Renal cortical epithelial cell (primary cell): ENCODE measurements at places on chromosomes 3 and 15. TPM values are rescaled to one million over a fixed set of nuclear protein-coding genes. Genes with fewer than 3 reads are reported as not detected.

The GRM7 gene
- not detected in 2 replicates for total RNA-seq

The CPEB1 gene
- 0.20 and 0.35 TPM in 2 replicates for total RNA-seq

The KLHL40 gene
- not detected in 2 replicates for total RNA-seq

The EXOG gene
- total RNA-seq, result 6.9 and 11.4 TPM in 2 replicates

The LMAN1L gene
- not detected in 2 replicates for total RNA-seq

The CATSPER2 gene
- 0.52 and 0.60 TPM in 2 replicates for total RNA-seq

The PLAAT1 gene
- 0.20 and 0.69 TPM in 2 replicates for total RNA-seq

GRCh38 chr15:90481023-90481422 lies 48.7 kb upstream of the CRTC3 start:
- DNase-seq, result peak; percentile 14

GRCh38 chr3:106629215-106629832 lies 747.9 kb upstream of the CCDC54 start:
- DNase-seq, result no peak

DNA sequence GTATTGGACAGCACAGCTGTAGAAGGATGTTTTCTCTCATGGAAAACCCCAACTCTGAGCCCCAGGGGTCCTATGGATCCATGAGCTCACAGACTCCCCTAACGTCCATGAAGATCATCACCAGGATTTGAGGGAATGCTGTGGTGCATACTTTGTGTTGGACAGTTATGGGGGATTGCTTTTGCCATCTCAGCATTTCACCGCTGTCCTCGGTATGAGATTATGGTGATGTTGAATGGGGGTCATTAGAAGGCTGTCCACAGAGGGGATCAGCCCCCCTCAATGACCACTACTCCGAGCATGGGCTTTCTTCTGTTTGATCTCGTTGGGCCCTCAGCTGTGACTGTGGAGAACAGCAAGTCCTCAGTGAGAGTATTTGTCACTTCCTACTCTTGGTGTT lies 255.2 kb upstream of the CTDSPL start:
- no peak for DNase-seq

DNA sequence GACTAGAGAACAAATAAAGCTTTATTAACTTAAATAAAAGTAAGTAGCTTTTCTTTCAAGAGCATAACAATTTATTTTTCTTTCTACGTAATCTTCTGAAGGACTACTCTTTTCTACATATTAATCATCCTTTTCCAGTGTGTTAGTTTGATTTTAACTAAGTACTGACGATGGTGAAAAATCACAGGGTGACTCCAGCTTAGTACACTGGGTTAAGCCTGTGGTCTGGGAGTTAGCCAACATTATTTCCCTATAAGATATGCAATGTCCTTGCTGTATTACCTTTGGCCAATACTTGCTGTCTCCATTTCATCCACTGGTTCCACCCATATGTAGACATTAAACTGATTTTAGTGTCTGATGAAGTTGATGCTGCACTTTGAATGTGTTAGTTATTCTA lies 508.6 kb upstream of the SUCLG2 start:
- peak; percentile 42 for DNase-seq

DNA sequence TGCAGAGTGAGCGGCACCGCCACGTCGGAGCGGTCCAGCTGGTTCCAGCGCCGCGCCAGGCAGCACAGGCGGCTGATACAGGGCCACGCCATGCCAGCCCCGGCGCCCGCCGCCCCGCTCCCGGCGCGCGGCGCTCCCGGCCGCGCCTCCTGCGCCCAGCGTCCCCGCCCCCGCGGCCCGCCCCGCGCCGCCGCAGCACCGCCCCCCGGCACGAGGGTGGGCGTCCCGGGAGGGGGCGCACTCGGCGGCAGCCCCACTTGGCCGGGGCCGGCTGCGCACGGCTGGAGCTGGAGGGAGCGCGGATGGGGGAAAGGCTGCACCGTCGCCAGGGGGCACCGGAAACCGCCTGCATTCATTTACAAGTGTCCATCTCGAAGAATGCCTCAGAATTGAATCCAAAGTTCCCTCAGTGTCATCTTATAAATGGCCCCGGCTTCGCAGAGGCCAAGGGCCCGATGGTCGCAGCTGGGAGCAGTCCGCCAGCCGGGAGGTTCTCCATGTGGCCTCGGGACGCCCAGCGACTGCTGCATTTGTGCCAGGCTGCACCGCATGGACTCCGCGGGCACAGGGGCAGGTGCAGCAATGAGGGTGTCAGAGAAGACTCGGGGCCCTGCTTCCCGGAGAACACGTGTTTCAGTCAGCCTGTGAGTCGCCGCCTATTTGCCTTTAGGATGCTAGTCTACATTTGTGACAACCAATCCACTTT lies at the start of gene MAP6D1:
MAP6D1 (minus strand) TSS at position 122 of the 706 bp plus-strand sequence; CDS start at position 92, 30 bp downstream.
- DNase-seq, result peak; percentile 21

DNA sequence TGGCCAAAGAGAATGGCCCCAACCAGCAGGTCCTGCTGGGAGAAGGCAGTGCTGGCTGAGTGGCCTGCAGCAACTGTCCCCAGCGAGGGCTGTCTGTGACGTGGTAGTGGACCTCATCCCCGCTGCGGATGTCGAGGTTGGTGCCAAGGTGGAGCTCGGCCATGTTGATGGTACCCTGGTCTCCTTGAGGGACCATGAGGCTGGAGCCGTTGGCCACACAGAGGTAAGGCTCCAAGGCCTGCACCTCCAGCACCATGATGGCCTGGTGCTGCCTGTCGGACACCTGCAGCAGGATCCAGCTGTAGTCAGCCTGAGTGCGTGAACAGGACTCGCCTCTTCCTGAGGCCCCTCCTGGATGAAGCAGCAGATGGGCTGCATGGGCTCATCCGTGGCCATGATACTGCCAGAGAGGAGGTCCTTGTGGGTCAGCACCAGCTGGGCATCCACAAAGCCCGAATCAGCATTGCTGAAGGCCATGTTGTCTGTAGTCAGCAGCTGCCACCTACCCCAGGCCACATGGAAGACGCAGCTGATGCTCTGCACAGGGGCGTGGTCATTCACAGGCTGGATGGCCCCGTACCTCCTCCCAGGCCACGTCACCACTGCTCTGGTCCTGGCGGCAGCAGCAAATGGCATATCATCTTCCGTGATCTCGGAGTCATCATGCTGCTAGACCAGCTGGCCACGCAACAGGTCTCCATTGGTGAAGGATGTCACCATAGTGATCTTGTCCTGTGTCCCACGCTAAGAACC lies 167.5 kb downstream of the GOLGA6L4 start:
- DNase-seq, result no peak

DNA sequence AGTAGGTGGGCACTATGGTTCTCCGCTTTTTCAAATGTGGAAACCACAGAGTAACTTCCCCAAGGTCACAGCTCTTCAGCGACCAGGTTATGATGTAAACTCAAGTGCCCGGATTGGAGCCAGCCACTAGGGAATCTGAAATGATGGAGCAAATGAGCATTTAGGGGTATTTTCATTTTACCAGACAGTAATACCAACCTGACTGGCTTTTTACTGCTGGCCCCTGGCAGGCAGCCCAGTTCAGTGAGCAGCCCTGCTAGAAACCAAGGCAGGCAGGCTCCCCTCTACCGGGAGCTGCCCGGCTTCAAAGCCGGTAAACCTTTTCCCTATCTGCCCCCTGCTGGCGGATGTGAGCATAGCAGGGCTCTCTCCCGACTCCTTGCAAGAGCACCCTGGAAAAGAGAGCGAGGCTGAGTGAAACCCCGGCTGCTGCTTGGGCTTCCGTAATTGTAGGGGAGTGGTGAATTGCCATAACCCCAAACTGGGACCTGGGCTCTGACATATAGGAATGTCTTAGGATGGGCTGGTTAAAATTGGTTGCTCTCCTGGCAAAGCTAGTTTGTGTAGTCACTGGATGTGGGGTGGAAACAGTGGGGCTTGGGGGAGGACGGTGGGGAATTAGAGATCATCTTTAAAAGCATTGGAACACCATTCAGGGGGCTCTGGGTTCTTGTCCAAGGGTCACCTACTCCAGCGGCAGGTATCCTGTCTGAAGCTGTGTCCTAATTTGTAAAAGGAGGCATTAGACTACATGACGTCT lies 98.0 kb upstream of the TNFAIP8L3 start:
- DNase-seq, result peak; percentile 78
